Fibroblast of the aortic adventitia (primary cell): ENCODE measurements at places on chromosomes 2 and 18. TPM values are rescaled to one million over a fixed set of nuclear protein-coding genes. Genes with fewer than 3 reads are reported as not detected.

DNA sequence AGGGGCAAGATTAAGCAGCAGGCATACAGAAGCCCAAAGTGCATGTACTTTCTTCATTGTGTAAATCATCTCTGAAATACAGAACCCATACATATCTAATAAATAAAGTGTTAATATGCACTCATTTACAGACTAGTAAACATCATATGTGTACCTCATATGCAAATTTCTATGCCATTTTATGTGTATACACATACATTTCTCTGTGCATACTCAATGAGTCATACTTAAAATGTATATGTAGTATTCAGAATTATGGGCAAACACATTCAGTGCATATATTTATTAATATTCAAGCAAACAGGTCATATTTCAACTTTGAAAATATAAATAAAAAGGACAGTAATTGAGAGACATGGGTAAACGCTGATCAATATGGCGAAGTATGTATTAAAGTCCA is 50.5 kb downstream of the TFPI start:
- DNase-seq, result no peak

GRCh38 chr18:23540867-23541266 is 37.6 kb downstream of the RMC1 start:
- DNase-seq, result no peak

GRCh38 chr2:16635791-16636699 is 29.6 kb downstream of the CYRIA start:
- DNase-seq, result no peak

- no peak for DNase-seq
Observed at GRCh38 chr18:37636831-37637477, 71.4 kb upstream of the CELF4 start.

DNA sequence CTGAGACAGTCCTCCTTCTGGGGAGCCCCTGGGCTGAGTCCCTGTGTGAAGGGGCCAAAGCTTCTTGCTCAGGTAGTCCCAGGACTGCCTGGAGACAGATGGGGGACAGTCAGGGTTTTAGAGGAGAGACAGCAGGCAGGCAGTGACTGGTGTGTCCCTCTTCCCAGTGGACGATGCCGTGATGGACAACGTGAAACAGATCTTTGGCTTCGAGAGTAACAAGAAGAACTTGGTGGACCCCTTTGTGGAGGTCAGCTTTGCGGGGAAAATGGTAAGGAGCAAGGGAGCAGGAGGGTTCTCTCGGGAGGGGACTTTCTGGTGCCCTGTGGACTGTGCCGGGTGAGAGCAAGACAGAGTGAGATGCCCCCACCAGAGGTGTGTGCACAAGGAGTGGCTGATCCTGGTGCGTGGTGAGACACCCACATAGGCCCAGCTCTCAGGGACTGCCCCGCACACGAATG is 74.8 kb downstream of the DYSF start:
- no peak for DNase-seq

GRCh38 chr2:118913131-118913802 is 28.7 kb upstream of the MARCO start:
- DNase-seq, result peak; percentile 27

SRD5A2 gene
- total RNA-seq, result 0.09 TPM in 1 of 2 replicates, not detected in the other

NEU2 gene
- not detected in 2 replicates for total RNA-seq

DYSF gene
- 0.18 and 1.2 TPM in 2 replicates for total RNA-seq

SLC9A4 gene
- total RNA-seq, result not detected in 2 replicates
